ENCODE measurements at places on chromosomes 4 and X.

DNA sequence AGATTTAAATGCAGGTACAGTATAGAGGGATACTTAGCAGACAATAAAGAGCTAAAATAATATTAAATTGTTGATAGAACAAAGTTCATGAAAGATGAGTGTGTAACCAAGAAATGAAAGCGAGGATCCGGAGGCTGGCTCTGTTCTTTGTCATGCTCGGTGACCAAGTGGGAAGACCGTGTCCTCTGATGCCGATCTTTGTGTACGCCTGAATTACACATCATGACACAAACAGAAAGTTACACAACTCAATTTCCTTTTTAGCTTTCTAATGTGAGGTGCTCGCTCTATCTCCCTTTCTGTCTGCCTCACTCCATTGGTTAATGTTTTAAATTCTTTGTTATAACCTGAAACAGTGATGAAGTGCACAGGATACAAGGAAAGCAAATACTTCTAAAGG lies 114.8 kb upstream of the NEIL3 start:
- no peak for DNase-seq

GRCh38 chrX:136115126-136115903 lies 32.0 kb upstream of the FHL1 start:
- DNase-seq, result no peak

DNA sequence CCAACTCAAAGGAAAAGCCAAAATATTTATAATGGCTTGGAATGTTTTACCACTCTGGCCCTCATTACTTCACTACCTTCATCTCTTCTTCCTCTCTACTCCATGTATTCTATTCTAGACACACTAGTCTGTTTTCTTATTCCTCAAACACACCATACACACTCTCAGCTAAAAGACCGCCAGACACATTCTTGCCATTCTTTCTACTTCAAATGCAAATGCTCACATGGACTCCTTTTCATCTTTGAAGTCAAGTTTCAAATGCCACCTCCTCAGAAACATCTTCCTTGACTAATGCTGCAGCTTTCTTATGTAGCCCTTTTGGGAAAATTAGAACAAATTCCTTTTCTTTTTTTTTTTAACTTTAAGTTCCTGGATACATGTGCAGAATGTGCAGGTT lies 412.9 kb upstream of the FMR1 start:
- no peak for DNase-seq

DNA sequence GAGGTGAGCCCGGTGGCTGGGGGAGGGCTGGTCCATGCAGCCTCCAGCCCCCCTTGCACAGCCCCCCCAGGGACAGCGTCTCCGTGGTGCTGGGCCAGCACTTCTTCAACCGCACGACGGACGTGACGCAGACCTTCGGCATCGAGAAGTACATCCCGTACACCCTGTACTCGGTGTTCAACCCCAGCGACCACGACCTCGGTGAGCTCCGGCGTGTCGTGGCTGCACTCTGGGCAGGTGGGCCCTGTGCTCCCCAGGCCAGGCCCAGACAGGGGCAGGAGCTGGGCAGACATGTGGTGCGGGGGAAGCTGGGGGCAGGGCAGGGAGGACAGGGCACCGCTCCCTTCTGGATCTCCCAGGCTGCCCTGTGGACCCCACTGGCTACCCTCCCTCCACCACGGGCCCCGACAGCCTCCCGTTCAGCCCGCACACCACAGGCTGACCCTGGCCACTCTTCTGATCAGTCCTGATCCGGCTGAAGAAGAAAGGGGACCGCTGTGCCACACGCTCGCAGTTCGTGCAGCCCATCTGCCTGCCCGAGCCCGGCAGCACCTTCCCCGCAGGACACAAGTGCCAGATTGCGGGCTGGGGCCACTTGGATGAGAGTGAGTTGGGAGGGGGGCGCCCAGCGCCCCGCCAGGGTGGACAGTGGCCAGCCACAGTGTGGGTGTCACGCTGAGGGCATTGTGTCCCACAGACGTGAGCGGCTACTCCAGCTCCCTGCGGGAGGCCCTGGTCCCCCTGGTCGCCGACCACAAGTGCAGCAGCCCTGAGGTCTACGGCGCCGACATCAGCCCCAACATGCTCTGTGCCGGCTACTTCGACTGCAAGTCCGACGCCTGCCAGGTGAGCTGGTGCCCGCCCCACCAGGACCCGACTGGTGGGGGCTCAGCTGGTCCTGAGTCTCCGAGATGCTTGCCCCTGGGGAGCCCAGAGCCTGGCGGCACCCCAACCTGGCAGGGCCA lies 5.9 kb downstream of the HGFAC start:
- no peak for DNase-seq

DNA sequence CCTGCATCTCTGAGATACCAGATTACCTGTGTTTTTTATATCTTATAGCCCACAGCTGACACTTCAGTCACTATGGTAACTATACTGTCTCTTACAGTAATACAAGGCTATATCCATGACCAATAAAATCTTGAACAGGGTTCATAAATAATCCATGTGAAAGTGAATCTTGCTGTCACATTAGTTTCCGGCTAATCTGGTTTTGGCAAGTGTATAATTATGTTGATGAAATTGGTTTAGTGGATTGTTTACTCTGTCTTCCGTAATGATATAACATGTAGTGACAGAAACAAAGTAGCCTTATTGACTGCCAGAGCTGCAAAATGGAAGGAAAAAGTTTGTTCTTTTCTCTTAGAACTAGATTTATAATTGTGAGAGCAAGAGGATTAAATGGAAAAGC lies 686.6 kb upstream of the PABPC4L start:
- no peak for DNase-seq

DNA sequence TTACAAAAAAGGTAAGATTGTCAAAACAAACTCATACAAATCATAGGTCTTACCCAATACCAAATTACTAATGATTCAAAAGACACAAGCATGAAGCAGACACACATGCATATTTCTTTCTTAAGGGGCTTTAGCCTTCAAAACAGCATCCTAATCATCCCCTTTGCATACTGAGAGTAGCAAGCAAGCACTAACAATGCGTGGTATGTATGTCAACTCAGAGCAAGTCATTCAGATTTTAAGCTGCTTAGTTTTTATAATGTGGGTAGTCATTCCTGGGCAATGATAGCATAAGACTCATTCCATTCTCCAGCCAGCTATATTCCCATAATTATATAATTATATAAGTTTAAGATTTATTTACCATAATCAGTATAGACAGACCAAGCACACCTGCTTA lies 219.6 kb downstream of the DKK2 start:
- no peak for DNase-seq

DNA sequence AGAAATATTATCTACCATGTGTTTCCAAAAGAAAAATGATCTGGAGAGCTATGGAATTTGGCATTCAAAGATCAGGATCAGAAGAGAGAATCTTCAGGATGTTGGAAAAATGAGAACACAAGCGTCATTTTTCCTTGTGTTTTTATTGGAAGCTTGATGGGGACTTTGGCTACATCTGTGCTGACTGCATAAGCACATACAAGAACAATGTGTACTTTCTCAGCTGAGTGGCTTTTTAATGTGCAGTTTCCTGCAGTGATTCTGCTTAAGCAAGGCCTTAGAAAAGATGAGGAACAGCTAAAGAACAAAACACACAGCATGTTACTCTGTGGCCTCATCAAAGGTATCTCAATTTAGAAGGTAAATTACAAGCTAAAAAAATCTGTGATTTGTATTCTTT lies 1039.9 kb downstream of the GLUD2 start:
- DNase-seq, result no peak

GRCh38 chr4:86452422-86452891 lies 92.6 kb upstream of the MAPK10 start:
- no peak for DNase-seq

DNA sequence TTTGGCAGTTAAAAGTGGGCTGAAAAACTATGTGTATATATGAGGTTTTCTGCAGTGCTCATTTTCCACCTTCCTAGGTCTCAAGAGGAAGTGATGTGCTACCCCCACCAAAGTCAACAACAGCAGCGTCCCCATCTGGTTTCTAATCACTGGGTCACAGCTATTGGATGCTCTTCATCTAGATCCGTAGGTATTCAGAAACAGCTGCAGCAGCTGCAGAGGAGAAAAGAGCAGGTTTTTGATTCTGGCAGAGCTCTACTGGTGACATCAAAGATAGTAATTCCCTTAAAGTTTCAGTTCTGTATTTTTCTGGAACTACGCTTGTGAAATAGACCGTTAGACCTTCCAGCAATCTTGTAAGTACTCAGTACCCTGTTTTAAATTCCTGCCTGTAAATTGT lies 5.8 kb upstream of the GUCY2F start:
- DNase-seq, result no peak

DNA sequence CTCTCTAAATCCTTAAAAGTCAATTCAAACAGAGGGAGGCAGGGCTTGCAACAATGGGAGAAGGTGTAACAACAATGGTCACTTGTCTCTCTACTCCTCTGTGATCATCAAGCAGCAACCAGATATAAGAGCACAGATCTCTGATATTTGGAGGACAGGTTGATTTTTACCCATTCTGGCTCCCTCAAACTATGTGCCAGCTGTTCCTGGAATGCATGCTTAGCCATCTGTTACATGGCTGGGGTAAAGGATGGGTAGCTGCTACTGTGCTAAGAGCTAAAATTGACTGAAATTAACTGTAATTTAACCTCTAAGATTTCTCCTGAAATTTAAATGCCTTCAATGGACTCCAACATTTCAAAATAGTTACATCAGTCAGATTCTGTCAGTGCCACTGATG lies 1459.9 kb downstream of the PCDH7 start:
- DNase-seq, result no peak

DNA sequence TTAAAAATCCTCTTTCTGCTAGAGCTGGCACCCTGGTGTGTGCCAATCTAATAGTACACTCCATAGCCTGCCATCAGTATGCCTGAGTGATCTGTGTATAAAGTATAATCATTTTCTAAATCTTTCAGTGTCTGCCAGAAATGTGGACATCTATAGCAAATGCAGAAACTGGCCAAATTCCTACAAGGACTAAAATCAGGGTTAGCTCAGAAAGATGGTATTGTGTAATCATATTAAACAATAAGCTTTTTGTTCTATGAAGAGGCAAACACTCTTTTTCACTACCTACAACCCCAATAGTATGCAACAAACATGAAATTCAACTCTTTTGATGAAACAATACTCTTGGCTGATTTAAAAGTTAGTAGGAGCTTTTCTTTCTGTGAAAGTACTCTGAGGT lies 7.7 kb upstream of the TXLNG start:
- DNase-seq, result no peak

GRCh38 chrX:2846992-2847391 lies 18.3 kb downstream of the GYG2 start:
- DNase-seq, result no peak

DNA sequence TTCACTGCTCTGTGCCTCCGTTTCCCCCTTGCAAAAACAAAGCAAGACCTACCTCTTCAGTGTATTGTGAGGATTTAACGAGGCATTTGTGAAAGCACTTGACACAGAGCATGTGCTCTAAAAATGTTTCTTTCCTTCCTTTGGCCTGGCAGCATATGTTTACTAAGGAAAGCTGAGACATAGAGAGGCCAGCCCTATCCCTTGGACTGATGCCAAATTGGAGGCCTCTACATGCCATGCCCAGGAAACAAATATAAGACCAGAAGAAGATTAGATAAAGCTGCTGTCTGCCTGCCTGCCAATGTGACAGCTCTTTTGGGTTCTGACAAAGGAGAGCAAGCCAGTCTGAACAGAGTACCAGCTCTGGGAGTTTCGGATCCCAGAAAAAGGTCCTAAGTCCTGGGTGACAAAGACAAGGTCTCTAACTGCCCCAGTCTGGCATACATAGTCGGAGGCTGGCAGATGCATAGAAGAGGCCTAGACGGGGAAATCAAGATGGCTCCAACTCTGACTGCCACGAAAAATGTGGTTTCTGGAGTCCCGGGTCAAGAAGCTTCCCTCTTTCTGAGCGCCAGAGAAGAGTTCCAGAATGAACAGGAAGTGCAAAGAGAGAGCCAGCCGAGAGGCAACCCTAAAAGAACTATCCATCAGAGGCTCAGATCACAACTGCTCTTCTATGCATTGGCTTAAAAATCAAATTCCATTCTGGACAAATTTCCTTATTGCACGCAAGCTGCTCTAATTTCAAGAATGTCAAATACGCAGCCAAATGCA lies 25.8 kb downstream of the OTUD6A start:
- DNase-seq, result peak; percentile 19

DNA sequence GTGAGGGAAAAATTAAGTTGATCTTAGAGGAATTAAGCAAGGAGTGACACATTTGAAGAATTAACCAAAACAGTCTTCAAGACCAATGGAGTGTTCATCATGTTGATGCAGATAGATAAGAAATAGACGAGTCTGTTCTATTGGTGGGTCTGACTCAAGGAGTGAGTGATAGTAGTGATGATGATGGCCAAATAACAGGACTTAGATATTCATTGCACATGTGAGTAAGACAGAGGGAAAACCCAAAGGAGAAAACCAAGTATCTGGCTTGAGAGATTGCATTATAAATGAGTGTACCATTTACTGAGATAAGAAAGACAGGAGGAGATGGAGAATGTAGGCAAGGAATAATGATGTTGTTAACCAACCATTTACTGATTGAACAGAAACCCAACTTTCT lies 321.3 kb downstream of the ADGRL3 start:
- no peak for DNase-seq

Data from G401 (cell line).